CD4-positive, alpha-beta memory T cell (primary cell): ENCODE measurements at places on chromosomes 5 and 9. TPM values are rescaled to one million over a fixed set of nuclear protein-coding genes. Genes with fewer than 3 reads are reported as not detected.

Gene AK6
- total RNA-seq, result 25.3 TPM

Gene TLX3
- total RNA-seq, result not detected

Gene PLGRKT
- 21.7 TPM for total RNA-seq

Gene NR6A1
- total RNA-seq, result 0.06 TPM

Gene LAMC3
- 0.32 TPM for total RNA-seq

Gene ZCCHC10
- total RNA-seq, result 20.1 TPM

Gene SYK
- total RNA-seq, result 0.76 TPM

DNA sequence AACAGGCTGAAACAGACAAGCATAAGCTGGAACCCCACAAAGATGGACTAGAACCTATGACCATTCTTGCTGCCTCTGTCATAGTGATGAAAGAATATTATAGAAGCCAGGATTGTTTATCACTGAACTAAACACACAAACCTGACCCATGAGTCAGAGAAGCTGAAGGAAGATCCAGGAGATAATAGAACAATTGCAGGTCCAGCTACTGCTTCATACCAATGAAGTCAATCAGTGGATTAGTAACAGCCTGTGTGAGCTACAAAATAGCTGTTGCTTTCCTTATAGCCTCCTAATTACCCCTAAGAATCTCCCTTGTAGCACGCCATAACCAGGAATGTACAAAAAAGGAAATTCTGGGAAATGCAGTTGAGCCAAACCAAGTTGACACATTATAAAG, 459.9 kb upstream of the ZNF462 start:
- no peak for DNase-seq

- no peak for DNase-seq
These were observed 51.0 kb upstream of the IFNK start for GRCh38 chr9:27473111-27473529.

DNA sequence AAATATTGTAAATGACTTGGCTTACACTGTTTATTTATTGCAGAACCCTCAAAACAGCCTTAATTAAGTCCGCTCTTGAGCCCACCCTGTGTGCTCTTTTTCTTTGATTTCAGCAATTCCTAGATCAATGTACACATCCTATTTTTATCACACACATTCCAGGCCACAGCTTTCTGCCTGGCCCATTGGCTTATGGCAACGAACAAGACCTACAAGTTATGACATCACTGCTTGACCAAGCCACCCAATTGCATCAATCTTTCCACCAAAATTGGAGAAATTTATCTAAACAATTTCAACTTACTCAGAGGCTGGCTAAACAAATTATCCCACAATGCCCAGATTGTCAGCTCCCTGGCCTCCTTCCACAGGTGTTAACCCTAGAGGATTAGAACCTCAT, 158.4 kb downstream of the CPLANE1 start:
- DNase-seq, result no peak

- no peak for DNase-seq
These were observed 60.6 kb downstream of the TNFSF15 start for GRCh38 chr9:114745108-114745848.

GRCh38 chr9:109010746-109011145, 2.6 kb downstream of the CTNNAL1 start:
- no peak for DNase-seq

DNA sequence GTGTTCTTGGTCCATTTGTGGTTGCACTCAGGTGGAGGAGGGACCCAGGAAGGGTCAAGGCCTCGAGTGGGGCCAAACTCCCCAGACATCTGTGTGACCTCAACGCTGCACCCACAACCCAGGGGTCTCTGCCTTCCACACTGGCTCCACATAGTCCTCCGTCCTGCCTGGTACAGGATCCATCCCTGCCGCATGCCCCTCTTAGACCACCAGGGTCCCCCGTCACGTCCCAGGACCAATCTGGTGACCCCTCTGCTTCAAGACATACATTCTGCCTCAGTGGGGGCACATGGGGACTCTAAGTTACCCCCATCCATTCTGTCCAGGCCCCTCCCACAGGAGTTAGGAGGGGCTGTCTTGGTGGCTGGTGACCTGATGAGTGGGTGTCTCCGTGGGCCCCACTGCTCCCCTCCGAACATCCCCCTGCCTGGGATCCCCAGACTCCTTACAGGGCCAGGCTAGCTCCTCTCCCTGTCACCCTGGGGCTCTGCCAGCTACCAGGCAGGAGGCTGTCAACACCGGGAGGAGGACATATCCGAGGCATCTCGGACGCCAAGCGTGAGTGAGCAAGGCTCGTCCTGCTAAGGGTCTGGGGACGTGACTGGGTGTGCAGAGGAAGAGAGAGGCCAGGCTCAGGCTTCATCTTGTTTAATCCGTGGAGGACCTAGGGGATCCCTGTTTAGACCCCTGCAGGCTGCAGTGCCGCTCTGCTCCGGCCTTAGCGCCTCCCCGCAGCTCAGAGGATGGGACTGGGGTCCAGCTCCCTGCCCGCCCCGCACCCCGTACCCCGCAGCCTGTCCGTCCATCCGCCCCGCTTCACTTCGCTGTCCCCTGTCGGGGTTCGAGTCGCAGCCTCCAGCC, 32.3 kb downstream of the TSPAN17 start:
- DNase-seq, result no peak

- no peak for DNase-seq
These were observed 22.6 kb downstream of the SSBP2 start for GRCh38 chr5:81728301-81728700.

DNA sequence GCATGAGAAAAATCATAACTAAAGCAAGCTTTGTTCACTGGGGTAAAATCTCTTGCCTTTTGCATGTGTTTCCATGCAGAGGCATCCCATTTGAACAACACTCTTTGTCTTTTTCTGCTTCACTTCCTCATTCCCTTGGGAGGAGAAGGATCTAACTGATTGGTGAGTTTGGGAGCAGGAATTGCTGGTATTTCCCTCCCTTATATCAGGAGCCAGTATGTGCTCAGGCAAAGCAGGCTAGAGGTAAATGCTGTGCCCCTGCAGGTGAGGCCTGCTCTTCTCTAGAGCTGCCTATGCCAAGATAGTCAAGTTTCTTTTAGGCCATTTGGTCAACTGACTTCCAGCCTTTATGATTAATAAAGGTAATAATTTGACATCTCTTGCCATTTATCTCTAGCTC, 179.9 kb downstream of the COX7C start:
- no peak for DNase-seq

GRCh38 chr9:86562691-86563090, 208.5 kb upstream of the TUT7 start:
- no peak for DNase-seq

- no peak for DNase-seq
These were observed 75.6 kb downstream of the VCAN start for GRCh38 chr5:83547161-83547560.

GRCh38 chr5:88188458-88189132, 80.0 kb downstream of the TMEM161B start:
- DNase-seq, result no peak

DNA sequence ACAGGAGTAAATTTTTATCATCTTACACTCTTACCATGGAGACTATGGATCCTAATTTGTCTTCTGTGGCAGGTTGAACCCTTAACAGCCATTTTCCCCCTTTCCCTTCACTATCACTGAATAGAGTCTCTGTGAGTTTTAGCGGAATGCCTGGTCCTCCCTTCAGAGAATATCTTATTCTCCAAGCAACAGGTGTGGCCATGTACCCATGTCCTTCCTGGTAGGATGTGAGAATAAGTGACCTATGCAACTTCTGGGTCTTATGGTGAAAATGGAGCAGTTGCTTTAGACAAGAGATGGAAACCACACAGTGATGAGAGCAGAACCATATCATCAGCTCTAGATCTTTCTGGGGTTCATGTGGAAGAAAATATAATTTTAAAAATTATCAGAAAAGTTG, 312.6 kb downstream of the MCTP1 start:
- DNase-seq, result no peak

DNA sequence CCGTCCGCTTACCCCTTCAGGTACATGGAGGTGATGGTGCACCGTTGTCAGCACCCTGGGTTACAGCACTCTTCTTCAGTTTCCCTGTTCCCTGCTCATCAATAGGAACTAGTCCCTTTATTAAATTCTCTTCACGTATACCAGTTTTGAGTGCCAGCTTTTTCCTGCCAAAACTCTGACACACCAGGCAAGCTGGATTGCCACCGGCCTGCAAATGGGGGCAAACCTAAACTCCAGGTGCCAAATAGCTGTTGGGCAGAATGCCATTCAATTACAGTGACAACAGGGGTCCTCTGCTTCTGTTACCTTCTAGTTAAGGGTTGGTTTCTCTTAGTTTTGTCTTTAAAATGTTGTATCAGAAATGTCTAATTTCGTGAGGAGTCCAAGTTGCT, 400.4 kb downstream of the OSTF1 start:
- no peak for DNase-seq

GRCh38 chr9:82109626-82110025, 121.1 kb downstream of the SPATA31D1 start:
- no peak for DNase-seq

- DNase-seq, result no peak
These were observed 443.8 kb downstream of the LRRC70 start for GRCh38 chr5:63022403-63022802.

DNA sequence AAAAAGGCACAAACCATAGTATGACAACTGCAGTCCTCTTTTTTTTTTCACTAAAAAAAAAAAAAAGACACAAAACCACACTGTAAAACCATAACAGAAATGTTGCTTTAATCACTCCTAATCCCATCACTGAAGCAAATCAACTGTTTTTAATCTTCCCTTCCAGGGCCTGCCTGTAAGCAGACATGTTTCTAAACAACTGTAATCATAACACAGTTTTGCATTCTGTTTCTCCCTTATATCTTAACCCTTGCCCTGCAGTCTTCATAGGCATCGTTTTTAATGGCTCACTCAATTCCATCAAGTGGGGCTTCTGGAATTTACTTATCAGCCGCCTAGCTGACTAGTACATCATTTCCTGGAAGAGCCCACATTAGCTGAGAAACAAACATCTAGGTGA, 111.0 kb upstream of the SLC25A48 start:
- DNase-seq, result no peak

- no peak for DNase-seq
These were observed 56.3 kb upstream of the ITGA1 start for GRCh38 chr5:52731274-52732027.

DNA sequence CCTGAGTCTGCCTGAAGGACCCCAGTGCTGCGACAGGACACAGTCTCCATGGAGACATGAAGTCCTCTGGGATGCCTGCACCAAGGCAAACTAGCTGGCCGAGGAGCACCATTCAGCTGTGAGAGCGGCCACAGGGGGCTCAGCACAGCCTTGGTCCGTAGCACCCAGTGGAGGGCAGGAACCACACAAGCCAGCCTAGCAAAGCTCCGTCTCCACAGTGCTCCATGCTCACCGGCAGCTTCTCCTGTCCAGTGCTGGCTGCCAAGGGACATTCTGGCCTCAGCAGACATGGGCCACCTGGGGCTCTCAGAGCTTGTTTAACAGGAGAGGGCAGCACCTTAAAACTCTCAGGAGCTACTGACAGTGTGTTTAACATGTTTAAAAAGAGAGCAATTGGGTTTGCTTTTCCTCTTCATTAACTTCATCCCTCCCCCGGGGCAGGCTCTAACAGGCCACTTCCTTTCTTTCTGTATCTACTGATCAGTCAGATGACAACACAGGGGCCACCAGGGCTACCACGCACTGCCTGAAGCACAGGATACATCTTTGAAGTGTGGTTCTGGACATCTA, 57.0 kb downstream of the SECISBP2 start:
- peak; percentile 41 for DNase-seq

GRCh38 chr5:31362931-31363568, 168.8 kb downstream of the DROSHA start:
- no peak for DNase-seq

DNA sequence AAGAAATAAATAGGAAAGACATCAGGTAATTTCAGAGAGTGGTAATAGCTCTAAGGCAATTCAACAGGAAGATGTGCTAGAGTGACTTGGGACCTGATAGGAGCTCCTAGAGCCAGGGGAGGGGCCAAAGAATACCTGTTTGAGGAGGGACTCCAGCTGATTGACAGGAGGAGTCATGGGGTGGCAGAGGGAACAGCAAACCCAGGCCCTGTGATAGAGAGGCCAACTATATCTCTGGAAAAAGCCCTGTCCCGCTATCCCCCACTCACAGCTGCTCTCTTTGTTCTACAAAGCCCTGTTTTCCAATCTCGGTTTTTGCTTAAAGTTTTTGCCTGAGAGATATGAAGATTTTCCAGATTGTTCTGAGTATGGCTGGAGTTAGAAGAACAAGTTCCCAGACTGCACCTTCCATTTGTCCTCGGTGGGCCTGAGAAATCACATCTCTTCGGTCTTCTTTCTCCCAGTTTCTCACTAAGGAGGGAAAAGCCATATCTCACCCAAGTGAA, 9.0 kb upstream of the NSD1 start:
- DNase-seq, result no peak

DNA sequence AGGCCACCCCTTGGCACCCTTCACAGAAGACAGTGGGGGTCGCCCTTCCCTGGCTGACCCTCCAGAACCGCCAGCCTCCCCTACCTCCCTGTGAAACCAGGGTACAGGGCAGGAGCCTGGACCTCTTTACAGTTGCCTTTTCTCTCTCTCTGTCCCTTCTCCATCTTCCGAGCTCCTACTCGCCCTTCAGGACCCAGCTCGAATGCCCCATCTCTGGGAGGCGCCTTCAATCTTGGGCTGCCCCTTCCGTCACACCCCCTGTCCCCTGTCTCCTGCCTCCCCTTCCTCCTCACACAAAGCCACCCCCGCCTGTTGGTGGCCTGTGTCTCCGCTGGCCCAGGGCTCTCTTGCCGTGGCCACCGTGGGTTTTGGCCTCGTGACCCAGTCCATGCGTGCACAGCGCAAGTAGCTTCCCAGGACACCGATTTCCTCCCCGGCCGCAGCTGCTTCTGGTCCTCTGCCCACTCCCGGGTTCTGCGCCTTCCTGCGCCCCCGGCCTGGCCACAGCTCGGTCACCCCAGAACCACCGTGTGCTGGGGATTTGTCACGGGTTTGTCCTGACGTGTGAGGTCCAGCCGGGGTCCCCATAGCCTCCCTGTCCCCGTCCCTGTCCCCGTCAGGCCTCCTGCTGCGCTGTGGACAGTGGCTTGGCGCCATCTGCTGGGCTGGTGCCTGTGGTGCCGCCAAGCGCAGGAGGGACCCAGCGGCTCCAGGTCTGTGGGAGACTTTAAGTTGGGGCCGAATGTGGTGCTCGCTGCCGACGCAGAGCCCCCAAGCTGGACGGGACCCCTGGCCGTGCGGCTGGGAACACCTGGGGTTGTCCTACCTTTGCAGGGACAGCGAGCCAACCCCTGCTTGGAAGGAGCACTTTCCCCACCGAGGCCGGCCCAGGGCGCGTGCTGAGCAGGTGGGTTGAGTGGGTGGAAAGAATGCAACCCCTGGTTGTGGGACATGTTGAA, 4.0 kb upstream of the TMEM250 start:
- DNase-seq, result peak; percentile 69

- no peak for DNase-seq
These were observed 192.2 kb upstream of the CDKN2B start for GRCh38 chr9:22201256-22201655.

DNA sequence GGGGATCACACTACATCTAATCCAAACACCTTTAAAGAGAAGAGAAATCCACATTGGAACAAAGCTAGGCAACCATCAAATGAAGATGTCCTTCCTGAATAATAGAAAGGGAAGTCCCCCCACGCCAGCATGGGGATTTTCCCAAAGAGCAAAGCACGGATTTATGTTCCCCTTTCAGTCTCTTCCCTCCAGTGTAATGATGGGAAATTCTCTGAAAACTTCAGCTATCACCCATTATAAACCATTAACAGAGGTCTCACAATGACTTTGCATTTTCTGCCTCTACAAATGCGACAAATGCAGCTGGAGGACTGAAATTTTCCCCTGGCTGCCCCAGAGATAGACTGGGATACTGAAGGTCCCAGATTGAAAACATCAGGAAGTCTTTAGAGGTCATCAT, 368.7 kb downstream of the EFNA5 start:
- DNase-seq, result no peak
